Esophagus muscularis mucosa (tissue), 4 donors: ENCODE measurements at places on chromosomes 16 and 17.

GRCh38 chr17:69714669-69715068, 300.2 kb downstream of the MAP2K6 start:
- no peak for DNase-seq

DNA sequence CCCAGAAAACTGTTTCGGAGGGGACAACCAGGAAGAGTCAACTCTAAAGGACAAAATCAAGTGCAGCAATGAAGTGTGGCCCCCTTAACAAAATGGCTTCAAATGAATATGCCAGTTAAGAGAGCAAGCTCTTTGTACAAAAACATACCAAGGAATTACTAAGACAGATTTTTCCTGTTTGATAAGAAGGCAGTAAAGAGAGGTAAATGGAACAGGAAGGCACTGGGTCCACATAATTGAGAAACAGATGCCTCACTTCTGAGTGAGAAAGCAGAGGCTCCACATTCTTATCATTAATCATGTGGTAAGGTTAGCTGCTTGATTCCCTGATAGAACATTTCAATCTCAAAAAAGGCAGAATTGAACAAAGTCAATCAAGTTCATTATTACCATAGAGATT, 44.9 kb downstream of the MBTD1 start:
- DNase-seq = no peak

GRCh38 chr16:66166490-66166889, 200.0 kb upstream of the CDH5 start:
- DNase-seq = no peak

DNA sequence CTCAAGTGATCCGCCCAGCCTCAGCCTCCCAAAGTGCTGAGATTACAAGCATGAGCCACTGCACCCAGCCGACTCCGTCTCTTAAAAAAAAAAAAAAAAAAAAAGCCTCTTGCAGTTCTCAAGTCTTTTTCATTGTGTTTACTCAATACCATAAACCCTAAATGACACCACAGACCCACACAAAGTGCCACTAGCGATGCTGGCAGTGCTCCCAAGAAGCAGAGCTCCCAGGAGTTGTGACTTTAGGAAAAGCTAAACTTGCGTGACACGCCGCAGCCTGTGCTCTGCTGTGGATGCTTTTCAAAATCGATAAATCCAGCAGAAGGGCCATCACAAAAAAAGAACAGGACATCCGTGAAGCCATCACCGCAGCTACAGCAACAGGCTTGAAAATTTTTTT, 114.7 kb downstream of the ANKRD11 start:
- no peak for DNase-seq

GRCh38 chr17:7307686-7308624, 527 bp downstream of the EIF5A start:
- no peak for DNase-seq

- no peak for DNase-seq
These were observed 9.1 kb downstream of the FLCN start for GRCh38 chr17:17227608-17228520.

DNA sequence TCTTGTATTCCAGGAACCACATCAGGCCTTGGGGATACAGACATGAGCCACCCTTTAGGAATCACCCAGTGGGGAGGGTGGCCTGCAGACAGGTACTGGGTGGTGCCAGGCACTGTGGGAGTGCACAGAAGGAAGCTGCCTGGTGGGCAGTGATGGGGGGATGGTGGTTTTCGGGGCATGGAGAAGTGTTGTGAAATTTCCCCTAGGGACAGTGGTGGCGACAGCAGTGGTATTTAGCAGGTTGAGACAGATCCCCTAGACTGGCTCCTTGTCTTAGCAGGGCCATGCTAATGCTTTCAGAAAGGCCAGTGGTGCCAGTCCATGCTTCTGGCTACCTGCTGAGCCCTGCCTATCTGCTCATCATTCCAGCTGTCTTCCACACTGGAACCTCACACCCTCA, 129.6 kb downstream of the SPACA3 start:
- no peak for DNase-seq

DNA sequence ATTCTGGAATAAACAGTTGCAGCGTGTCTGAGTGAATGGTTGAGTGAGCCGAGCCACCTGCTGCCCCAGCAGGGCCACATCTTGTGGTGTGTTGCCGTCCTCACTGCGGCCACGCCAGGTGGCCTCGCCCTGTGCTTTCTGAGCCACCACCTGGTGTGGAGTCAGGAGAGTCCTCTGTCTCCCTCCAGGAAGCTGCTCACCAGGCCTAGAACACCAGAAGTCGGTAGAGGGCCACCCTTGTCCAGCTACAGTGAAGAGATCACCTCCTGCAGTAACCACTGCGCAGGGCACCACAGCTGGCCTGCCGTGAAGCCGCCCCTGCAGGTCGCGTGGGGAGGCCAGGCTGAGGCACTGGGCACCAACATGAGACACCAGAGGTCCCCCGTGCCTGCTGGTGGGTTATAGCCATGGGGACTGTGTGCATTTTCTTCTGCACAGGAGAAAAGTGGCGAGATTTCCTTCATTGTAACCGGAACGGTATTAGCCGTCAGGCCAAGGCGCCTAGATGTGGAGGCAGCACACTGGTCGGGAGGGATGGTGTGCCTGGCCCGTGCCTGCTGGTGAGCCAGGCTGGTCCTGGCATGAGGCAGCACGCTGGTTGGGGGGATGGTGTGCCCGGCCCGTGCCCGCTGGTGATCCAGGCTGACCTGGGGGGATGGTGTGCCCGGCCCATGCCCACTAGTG, 28.9 kb upstream of the FOXK2 start:
- DNase-seq = no peak

- no peak for DNase-seq
These were observed 175.2 kb downstream of the CCDC182 start for GRCh38 chr17:57569853-57570252.

GRCh38 chr17:42025191-42025579, 5.3 kb downstream of the NKIRAS2 start:
- DNase-seq = no peak

DNA sequence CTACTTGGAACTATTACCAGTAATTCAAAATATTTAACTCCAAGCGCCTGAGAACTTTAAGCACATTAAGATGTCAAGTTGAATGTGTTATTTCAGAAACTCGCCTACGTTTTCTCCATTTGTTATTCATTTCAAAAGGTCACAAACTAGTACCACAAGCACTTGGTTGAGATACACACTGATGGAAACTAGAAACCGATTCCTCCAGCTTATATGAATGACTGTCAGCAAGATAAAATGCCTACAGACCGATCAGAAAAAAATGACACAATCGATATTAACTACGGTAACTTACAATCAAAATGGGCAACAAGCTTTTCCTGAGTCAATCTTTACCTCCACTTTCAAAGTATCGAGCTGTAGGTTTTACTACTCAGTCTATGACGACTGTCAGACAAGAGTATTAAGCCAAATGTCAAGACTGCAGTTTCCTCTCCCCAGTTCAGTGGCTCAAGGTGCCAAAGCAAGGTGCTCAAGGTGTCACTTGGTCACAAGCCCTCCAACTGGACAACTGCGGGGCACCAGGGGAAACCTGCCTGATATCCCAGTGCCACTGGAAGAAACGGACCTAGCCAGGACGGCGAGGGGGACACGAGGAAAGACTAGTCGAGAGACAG, 678 bp downstream of the SRP68 start:
- DNase-seq = no peak

GRCh38 chr17:82202981-82203380, 9.7 kb downstream of the CCDC57 start:
- DNase-seq = no peak

DNA sequence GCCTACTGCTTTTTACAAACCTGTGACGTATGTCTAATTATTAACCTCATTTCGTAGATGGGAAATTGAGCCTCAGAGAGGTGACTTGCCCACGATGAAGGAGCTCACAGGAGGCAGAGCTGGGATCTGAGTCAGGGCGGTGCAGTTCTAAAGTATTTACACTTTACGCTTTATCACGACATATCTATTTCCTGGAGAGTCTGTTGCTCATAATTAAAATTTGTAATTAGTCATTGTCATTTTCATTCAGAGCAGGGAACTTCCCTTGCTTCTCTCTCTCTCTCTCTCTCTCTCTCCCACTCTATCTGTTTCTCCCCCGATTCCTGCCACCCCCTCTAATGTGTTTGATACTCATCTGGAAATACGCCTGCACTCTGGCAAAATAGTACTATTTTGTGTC, 5.9 kb downstream of the SLC5A11 start:
- DNase-seq = no peak

- DNase-seq = no peak
These were observed 1.5 kb downstream of the ACBD4 start for GRCh38 chr17:45136846-45137560.

DNA sequence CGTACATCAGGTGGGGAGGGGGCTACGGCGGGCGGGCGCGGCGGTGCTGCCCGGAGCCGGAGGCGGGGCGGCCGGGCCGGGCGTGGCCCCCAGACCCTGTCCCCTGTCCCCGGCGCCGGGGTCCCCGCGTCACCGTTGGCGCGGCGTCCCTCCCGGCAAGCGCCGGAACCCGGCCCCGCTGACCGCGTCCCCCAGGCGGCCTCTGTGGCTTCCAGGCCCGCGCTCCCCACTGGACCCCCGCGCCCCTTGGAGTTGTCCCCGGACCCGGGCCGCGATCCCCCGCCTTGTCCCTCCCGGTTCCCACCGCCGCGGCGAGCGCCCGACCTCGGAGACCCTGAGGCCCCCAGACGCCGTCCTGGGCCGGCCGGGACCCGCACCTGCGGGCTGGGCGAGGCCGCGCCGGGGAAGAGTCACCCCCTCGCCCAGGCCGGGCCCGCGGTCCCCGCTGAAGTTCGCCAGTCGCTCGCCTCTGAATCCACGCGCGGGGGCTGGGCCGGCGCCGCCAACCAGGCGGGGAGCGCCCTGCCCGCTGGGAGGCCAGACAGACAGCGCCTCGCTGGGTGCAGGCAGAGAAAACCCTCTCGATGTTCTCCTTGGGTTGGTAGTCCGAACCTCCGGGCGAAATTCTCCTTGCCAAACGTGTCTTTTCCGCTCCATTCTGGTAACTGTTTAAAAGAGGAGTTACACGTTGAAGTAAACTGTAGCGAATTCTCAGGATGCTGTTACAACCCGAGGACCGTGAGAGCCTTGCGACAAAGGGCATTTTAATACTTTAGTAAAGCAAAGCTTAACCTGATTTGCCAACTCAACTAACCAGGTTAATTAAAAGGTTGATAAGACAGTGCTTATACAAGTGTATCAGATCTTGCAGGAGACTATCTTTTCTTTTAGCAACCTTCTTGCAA, 761 bp downstream of the GAN start:
- DNase-seq = no peak

DNA sequence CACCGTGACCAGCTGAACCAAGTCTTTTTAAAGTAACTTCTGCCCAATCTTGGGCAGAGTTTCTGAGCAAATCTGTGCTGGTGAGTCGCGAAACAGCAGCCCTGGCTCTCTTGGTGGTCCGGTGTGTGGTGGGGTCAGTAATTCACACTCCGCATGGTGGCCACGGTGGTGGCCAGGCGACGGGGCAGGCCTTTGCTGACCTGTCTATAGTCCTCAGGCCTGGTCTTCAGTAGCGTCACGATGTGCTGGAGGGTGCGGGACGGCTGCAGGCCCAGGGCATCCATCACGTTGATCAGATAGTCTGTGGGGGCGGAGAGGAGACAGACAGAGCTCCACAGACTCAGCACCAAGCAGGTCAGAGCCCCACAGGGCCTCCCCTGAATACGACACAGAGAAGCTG, 64.2 kb downstream of the COG7 start:
- no peak for DNase-seq

DNA sequence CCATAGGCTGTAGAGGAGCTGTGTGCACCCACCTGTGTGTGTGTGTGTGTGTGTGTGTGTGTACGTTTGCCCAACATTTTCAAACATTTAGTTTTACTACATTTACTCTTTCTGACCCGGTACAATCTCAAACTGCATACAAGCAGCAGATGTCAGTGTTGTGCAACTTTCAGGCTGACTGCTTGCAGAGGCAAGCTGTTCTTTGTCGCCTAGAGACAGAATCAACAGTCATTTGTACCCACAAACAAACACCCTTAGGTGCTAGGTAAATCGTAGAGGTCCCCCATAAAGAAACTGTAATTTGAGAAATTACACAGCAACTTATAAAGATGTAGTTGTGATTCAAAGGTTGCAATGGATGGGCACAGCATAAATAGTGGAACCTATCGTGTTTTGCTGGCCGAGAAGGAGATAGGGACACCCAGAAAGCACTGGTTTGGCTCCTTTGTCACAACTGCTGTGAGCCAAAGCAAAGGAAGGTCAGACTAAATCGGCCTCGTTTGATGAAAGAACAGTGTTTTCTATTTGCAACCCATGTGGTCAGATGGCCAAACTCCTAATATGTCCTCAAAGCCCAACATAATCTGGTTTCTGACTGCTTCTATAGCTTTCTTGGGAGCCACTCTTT, 478.4 kb downstream of the TOX3 start:
- peak; percentile 26 for DNase-seq

DNA sequence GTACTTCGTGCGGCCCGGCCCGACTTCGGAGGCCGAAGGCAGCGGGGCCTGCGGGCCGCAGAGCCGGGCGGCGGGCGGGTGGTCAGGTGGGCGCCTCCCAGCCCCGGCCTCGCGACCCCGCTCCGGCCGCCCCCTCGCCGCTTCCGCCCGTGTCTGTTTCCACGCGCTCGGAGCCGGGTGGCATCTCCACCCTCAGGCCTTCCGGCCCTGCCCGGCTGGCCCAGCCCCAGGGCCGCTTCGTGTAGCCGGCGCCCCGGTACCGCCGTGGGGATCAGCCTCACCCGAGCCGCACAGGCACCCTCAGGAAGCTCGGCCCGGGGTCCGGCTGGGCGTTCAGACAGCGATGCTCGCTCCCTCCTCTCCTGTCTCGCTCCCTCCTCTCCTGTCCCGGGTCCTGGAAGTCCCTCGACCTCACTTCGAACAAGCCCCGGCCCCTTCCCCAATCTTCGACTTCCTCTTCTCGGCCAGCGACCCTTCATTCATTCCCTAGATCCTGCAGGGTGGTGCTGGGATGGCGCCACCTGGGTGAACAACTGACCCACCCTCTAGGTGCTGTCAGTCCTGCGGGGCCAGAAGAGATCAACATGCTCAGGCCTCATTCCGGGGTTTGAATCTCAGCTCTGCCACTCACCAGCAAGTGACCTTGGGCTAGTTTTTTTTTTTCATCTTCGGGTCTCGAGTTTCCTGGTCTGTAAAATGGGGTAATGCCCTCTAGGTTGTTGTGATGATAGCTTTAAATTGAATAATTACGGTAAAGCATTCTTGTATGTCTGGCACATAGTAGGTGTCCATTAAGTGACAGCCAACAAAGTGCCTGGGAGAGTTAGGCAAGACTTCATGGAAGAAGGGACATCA, 610 bp downstream of the VPS4A start:
- no peak for DNase-seq

DNA sequence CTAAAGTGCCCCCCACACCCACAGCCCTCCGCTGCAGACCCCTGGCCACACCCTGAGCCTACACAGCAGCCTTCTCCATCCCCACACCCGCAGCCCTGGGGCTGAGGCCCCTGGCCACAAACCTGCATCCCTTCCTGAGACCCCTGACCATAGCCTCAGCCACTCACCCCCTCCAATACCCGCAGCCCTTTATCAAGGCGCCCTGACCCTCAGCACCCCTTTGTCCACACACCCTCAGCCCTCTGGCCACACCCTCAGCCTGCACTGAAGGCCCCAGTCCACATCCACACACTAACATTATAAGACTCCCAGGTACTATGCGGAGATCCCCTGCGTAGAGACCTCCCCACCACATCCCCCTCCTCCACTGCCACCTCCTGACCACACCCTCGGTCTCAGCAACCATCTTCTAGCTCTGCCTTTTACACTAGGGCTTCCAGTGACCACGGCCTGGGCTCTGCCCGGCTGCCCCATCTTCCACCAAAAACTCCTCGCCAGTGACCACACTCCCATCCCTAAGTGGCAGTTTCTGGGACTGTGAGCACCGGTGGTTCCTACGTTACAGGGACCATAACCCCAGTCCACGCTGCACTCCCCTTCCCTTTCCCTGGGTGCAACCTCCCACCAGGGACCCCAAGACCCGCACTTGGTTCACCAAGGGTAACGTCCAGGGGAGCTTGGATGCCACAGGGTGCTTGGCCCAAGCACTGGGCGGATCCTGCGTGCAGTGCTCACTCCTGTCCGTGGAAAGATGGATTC, 818 bp downstream of the TPPP3 start:
- DNase-seq = no peak
